ENCODE measurements at places on chromosomes 7 and 10.
A peak's percentile ranks its signal among the peaks of the same experiment; 100 is the strongest.

- DNase-seq = no peak
Measured at GRCh38 chr10:132120734-132121510, 55.2 kb downstream of the JAKMIP3 start.

- no peak for DNase-seq
Measured at GRCh38 chr10:90945491-90946070, 24.7 kb upstream of the ANKRD1 start.

GRCh38 chr10:85649461-85649860 lies 717.1 kb downstream of the GRID1 start:
- no peak for DNase-seq

DNA sequence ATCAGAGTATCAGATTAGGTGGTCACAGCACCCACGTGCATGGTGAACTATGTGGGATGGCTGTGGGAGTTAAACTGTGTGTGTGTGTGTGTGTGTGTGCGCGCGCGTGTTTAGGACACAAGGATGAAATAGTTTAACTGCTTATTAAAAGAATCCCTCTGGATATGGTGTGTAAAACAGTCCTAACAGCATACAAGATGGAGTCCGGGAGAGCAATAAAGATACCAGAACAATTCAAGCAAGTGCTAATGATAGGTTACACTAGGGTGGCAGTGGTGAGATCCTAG lies 202.2 kb downstream of the IPMK start:
- no peak for DNase-seq

DNA sequence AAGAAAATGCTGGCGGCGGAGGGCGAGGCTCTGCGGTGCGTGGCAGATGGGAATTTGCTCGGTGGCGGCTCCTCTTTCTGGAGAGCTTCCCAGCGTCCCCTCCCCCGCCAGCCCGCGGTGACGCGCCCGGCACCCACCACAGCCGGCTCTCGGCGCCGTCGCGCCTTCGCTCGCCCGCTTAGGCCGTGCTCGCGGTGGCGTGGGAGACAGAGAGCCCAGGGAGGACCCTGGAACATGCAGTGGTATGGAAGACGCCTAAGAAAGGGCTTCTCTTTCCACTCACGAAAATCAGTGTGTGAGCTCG lies 576 bp upstream of the CSGALNACT2 start:
- DNase-seq = no peak

DNA sequence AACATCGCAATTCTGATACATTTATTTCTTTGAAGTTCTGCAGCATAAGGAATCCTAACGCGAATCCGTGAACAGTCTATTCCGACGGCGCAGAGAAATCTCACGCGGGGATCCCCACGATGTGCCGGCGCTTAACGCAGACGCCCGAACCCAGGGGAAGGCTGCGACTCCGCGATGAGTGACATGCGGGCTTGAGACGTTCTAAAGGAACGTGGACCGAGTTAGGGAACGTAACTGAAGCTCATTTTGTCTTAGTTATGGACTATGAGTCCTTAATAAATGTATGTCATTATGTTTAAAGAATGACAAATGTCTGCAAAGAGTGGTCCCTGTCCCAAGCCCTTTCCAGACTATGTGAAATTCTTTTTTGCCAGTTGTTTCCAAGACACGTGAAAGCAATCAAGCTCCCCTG lies 995 bp upstream of the PARD3 start:
- no peak for DNase-seq

DNA sequence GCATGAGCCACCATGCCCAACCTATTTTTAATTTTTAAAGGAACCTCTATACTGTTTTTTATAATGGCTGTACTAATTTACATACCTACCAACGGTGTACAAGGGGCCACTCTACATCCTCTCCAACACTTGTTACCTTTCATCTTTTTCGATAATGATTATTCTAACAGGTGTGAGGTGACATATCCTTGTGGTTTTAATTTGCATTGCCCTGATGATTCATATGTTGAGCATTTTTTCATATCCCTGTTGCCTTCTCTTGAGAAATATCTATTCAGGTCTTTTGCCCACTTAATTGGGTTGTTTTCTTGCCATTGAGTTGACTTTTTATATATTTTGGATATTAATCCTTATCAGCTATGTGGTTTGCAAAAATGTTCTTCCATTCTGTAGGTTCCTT lies 167.0 kb downstream of the CTTNBP2 start:
- no peak for DNase-seq

- no peak for DNase-seq
Measured at GRCh38 chr7:159099711-159100231, 44.9 kb downstream of the VIPR2 start.

DNA sequence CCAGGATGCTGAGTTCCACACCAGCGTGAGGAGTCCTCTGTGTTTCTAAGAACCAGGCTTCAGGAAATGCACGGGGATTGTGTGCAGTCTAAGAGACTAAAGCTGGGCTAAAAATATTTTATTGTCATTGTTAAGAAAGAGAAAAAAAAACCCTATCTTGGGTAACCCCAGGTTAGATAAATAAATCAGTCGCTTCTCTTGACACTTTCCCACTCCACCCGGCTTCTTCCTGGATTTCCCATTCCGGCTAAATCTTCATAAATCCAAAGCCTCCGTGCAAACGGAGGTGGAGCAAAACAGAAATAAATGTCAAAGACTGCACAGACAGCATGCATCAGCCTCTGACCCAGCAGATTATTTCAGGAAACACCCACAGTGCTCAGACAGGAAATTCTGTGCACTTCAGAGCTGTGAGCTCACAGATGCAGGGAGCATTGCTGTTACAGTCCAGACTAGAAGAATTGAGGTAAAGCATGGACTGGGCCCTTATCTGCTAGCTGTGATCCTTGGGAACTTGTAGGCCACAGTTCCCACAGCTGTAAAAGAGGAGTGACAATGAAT lies 44.8 kb upstream of the GRID1 start:
- DNase-seq = no peak

DNA sequence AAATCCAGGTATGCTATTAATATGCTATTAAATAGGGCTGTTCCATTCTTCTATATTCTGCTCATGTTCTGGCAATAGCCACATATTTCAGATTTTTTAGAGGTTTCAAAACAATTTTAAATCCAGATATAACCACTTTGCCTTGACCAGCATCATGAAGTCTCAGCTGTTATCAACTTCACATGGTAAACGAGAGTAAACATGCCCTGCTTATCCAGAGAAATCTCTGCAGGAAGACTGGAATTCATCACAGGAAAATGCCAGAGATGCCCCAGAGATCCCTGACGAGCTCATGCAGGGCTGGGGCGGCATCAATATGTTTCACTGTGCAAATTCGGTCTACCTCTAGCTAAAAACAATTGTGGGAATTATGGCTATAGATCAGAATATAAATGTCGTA lies 126.5 kb downstream of the FANK1 start:
- DNase-seq = no peak

DNA sequence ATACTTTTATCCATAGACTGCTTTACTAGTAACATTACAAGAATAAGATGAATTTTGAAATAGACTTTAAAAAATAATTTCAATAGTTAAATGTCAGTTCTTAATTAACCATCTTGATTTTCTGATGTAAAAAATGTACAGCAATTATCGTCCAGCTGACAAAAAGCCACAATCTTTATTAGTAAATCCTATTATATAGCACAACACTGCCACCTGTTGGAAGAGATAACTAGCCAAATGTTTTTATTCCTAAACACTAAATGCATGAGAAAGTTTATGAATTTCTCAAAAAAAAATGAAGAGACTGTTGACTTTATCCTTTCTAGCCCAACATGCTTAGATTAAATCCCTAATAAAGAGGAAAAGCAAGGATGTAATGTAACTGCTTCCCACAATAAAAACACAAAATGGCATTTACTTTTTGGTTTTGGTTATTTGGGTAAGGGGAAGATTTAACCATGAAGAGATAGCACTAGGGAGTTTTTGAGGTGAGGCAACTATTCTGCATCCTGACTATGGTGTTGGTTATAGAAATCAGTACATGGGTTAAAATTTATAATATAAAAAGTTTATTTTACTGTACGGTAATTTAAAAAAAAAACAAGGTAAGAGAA lies 8.0 kb downstream of the COA1 start:
- peak; percentile 54 for DNase-seq

GRCh38 chr7:30968747-30969603 lies 5.2 kb downstream of the GHRHR start:
- DNase-seq = no peak

DNA sequence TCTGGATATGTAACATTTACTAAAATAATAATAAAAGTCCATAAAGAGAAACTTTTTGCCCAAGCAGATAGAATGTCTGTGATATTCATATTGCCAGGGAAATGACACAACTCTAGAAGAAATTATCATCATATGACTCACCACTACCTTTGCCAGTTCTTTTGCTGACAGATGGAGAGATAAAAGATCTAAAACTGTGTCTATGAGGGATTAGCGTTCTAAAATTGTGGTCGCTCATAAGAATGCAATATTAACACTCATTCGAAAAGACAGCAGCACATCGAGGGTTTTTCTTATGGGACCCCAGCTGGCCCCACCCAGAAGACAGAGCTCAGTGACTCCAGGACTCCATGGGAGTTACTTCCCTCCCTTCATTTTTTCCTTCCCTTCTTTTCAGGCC lies 16.6 kb upstream of the LANCL2 start:
- no peak for DNase-seq

GRCh38 chr7:30642789-30643188 lies 39.5 kb downstream of the CRHR2 start:
- DNase-seq = no peak

GRCh38 chr10:11760861-11761260 lies 18.7 kb downstream of the ECHDC3 start:
- no peak for DNase-seq

GRCh38 chr7:127715901-127716300 lies 63.9 kb downstream of the SND1 start:
- no peak for DNase-seq

Data from CD4-positive, alpha-beta memory T cell (primary cell).